Thoracic aorta (tissue), 2 donors: ENCODE measurements at places on chromosomes 3 and 15.

DNA sequence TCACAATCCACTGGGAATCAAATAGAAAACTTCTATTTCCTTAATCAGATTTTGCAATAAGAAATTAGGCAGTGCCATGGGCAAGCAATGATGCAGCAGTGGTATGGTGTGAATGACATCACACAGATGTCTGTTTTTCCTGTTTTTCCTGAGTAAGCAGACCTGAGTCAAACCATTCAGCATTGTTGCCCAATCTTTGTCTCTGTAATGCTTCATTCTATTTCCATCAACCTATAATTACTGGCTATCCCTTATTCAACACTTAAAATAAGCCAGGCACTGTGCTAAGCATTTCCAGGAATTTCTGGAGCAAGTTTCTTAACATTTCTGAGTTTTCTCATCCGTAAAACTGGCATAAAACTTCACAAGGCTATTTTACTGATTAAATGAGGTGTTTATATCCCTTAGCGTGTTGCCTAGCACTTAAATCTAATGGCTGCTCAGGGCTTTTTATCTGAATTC, 11.3 kb upstream of the OXSR1 start:
- H3K36me3 ChIP-seq = no peaks in the 10 kb centered on the region
- H3K27me3 ChIP-seq = no peaks in the 10 kb centered on the region
- H3K27ac ChIP-seq = no peak overlapping the region
- H3K4me3 ChIP-seq = no peak overlapping the region
- DNase-seq = no peak

GRCh38 chr3:14839236-14839635, 20.5 kb downstream of the FGD5 start:
- no peaks in the 10 kb centered on the region for H3K36me3 ChIP-seq
- no peak overlapping the region for H3K4me3 ChIP-seq
- DNase-seq = no peak
- H3K27ac ChIP-seq = no peak overlapping the region
- H3K4me1 ChIP-seq = no peaks in the 10 kb centered on the region

DNA sequence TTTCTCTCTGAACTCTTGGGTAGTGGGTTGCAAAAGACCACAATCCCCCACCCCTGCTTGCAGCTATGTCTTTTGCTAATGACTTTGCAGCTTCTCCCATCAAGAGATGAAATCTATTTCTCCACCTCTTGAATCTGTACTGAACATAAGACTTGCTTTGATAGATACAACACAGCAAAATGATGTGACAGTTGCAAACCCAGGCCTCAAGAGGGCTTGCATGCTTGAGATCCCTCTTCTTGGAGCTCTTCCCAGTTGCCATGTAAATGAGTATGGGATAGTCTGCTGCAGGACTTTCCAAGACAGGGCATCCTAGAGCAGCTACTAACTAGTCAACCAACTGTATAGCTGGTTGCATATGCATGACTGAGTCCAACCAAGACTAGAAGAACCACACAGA, 783.6 kb downstream of the PDCD6IP start:
- H3K36me3 ChIP-seq = no peaks in the 10 kb centered on the region
- DNase-seq = no peak
- H3K4me3 ChIP-seq = no peak overlapping the region
- no peak overlapping the region for H3K27ac ChIP-seq
- no peaks in the 10 kb centered on the region for H3K27me3 ChIP-seq

GRCh38 chr15:39478996-39479395, 101.9 kb upstream of the THBS1 start:
- no peaks in the 10 kb centered on the region for H3K36me3 ChIP-seq
- no peak overlapping the region for H3K27ac ChIP-seq
- H3K4me3 ChIP-seq = no peak overlapping the region

DNA sequence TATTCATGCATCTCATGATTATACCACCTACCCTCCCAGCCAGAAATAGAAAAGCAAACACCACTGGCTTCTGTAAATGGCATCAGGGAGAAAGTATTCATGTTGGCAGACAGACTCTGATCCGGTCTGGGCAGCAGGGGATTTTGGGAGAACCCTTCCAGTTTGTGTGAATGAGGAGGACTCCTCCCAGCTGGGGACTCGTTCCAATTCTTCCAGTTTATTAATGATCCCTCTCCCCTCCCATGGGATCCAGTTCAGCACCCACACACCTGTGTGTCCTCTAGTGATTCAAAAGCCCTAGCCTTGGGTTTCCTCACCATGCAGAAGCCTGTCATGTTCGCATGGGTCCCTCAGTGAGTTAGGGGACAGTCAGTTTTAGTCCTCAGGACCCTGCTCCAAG, 110.9 kb downstream of the IQSEC1 start:
- peak overlapping the region; percentile 54 for H3K27ac ChIP-seq
- no peaks in the 10 kb centered on the region for H3K36me3 ChIP-seq
- no peaks in the 10 kb centered on the region for H3K27me3 ChIP-seq
- H3K4me3 ChIP-seq = peak overlapping the region; percentile 18

DNA sequence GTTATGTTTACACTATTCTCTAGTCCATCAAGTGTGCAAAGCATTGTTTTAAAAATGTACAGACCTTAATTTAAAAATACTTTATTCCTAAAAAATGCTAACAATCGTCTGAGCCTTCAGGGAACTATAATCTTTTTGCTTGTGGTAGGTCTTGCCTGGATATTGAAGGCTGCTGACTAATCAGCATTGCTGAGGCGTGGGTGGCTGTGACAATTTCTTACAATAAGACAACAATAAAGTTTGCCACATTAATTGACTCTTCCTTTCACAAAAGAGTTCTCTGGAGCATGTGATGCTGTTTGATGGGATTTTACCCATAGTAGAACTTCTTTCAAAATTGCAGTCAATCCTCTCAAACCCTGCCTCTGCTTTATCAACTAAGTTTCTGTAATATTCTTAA, 384.0 kb upstream of the TGFBR2 start:
- no peak overlapping the region for H3K4me3 ChIP-seq
- peaks cover 13% of the 10 kb centered on the region for H3K4me1 ChIP-seq
- DNase-seq = no peak
- no peak overlapping the region for H3K27ac ChIP-seq

GRCh38 chr3:16381426-16381825, 116.4 kb downstream of the OXNAD1 start:
- H3K27ac ChIP-seq = no peak overlapping the region
- no peaks in the 10 kb centered on the region for H3K27me3 ChIP-seq
- no peak overlapping the region for H3K4me3 ChIP-seq
- H3K4me1 ChIP-seq = peaks cover 4% of the 10 kb centered on the region
- H3K36me3 ChIP-seq = no peaks in the 10 kb centered on the region
- DNase-seq = no peak
